K562 (cell line): ENCODE measurements at places on chromosomes 5 and 9.
A peak's percentile ranks its signal among the peaks of the same experiment; 100 is the strongest.

- no peak for DNase-seq
Measured at GRCh38 chr9:79176014-79176697, 395.6 kb upstream of the TLE4 start.

GRCh38 chr5:77869116-77869798 is 93.1 kb upstream of the TBCA start:
- no peak for DNase-seq

- DNase-seq, result no peak
Measured at GRCh38 chr5:163467682-163468081, 7.2 kb downstream of the HMMR start.

DNA sequence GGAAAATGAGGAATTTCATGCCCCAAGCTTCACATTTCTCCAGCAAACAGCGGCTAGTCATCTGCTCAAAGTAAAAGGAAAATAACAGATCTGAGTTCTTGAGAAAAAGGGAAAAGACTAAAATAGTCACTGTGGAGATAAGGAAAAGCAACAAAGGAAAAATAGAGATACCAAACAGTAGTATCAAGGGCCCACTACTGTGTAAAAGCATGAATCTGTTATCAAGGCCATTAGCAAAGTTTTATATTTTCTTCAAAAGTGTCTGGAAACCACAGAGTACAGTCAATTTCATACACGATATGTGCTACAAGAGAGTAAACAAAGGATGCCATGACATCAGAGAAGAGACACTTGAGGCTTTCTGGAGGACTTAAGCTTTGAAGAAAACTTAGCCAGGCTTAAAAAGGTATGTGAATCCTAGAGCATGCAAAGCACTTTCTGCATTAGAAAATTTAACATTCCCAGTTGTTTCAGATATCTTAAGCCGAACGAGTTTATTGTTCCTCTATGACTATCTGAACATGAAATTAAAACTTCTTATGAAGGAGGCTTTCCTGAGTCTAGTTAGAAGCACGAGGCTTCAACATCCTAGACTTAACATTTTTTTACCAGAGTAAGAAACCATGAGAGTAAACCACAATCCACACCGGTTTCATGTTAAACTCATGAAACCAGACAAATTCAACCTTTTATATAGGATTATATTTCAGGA is 1.2 kb downstream of the TTC33 start:
- DNase-seq, result peak; percentile 29

GRCh38 chr9:123761905-123762605 is 167.9 kb downstream of the DENND1A start:
- no peak for DNase-seq

DNA sequence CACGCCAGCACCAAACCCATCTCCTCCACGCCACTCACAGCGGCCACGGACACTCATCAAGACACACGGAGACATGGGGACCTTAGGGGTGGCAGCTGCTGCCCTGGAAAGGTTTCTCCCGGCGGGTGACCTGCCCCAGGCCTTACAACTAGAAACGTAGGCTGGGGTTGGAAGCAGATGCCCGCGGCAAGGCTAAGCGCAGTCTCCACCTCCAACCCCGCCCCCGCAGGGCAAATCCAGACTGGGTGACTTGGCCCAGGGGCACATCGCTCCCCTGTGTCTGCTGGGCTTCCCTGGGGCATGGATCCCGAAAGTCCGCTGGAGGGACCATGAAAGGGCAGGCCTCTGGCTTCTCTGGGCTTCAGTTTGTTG is 12.0 kb upstream of the ASS1 start:
- DNase-seq, result no peak

DNA sequence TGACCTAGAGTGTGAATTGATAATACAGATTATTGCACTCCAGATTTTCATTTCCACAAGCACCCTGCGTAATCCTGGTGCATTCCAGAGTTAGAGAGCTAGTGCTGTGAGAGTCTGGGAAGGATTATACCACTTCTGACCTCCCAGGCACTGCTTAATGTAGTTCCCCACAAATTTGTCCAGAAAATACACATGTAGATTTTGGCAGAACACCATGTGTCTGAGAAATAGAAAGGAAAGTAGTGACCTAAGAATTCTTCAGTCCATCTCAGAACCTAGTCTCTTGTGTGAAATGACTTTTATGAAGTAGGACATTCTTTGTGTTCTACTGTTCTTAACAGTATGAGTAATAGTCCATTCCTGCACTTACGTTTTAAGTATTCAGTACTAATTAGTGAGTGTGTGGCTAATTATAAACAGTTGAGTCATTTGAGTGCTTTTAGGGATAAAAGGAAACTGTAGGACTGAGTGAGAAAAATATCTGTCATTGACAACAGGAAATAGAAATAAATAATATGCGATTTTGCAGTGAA is 27.8 kb upstream of the PTPDC1 start:
- no peak for DNase-seq

DNA sequence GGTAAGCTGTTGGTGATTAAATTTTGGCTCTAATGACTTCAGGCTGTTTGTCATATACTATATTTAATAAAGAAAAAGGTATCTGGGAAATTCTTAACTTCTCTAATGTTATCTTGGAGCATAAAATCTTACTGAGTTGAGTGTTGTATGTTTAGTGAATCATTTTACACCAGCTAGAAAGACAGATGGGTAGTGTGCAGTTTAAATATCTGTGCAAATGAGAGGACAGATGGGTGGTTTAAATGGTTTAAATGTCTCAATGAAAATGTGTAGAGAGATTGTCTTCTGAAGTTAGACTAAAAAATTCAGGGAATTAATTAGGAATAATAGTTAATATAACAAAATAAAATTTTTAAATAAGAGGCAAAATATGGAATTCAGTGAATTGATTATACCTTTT is 114.5 kb downstream of the FER start:
- DNase-seq, result no peak

DNA sequence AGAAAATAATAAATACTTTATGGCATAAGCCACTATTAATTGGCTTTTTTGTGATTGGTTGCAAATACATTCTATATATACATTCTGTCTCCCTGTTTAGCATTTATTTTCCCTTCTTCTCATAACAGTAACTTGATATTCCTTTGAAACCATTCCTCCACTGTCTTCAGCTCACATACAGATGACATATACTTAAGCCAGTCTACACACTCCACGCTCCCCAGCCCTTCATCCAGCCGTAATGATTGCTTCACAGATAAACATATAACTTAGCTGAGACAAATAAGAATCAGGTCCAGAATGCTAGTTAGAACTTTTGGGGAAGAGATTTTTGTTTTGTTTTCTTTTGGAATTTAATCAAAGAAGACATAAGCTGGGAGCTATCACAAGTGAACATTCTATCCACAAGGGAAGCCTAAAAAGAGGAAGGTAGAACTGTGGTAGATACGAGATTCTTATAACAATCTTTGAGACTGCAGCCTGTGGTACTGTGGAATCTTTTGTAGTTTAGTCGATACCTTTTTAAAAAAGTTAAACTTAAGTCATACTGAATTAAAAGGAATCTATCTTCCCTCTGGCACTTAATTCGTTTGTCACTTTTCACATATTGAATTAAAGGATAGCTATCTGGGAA is 365.1 kb upstream of the PRR16 start:
- DNase-seq, result no peak

- DNase-seq, result no peak
Measured at GRCh38 chr5:141703133-141703561, 21.1 kb upstream of the ARAP3 start.

GRCh38 chr5:170355601-170356098 is 33.5 kb downstream of the KCNMB1 start:
- no peak for DNase-seq

DNA sequence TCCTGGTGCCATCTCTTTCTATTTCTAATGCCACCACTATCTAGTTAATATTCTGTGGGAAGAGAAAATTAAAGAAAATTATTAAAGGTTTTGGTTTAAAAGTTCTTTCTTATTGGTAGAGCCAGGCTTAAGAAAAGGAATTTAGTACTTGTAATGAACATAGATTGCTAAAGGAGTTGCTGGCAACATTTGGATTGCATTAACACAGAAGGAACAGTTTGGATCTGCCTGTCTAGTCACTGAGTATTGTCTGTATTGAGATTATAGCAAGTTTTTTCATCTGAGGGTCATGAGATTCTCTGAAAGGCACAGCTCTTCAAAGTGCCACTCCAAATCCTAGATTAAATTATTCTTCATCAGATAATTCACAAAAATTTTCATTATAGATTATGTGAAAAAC is 32.0 kb downstream of the FSD1L start:
- DNase-seq, result no peak

GRCh38 chr9:114284316-114285060 is 38.4 kb upstream of the ORM1 start:
- DNase-seq, result no peak

DNA sequence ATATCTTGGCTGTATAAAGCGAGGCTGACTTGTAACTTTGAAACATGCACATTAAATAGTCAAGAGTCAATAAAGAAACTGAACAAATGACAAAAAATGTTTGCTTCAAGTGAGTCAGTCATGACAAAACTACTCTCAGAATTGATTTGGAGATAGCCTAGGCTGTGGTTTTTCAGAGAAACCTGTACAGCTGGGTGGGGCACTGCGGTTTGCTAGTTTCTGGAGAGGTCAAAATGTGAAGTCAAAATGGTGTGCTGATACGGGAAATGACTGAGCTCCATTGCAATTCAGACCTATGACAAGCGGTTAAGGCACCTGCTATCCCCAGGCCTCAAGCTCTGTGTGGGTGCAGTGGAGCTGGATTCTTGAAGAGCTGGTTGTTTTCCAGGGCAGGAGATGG is 10.3 kb upstream of the CD180 start:
- DNase-seq, result peak; percentile 53

GRCh38 chr5:168055961-168056360 is 235.5 kb upstream of the WWC1 start:
- DNase-seq, result no peak

DNA sequence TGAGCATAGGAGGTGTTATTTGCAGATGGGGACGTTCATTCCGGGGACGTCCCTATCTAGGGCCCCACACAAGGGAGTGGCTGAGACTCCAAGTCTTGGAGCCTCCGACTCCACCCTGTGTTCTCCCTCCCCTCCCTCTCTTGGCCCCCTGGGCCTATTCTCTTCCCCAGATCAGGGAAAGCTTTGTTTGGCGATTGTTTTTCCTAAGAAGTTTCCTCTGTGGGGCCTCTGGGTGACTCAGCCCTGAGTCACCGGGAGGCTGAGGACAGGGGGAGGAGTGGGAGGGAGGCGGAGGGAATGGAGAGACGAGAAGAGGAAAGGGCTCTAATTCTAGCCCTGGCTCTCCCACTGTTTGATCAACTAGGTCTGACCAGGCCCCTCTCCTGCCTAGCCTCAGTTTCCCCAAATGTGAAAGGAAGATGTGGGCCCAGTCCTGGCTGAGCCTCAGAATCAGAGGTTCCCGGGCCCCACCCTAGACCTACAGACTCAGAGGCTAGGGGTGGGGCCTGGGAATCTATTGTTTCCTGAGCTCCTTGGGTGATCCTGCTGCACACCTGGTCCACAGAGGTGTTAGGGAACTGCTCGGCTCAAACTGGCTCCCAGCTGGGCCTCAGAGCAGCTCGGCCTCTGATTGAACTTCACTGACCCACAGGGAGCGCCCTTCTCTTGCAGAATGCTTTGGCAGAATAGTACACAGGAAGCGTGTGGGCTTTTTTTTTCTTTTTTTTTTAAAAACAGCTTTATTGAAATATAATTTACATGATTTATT is 19.2 kb downstream of the GSN start:
- peak; percentile 94 for DNase-seq

DNA sequence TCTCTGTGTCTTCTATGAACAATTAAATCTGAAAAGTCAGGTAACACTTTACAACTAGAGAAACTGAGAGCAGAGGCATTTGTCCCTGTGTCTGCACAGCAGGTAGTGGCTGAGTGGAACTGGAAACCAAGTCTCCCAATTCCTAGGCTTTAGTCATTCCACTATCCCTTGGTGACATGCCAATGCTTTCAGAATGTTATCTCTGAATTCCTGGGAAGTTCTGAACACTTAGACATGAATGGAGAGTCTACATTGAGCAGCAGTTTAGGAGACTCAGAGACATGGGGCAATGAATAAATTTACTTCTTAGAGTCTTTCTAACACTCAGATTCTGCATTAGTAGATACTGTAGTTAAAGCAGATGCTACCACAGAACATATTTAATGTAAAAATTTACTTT is 94.8 kb upstream of the APC start:
- no peak for DNase-seq

DNA sequence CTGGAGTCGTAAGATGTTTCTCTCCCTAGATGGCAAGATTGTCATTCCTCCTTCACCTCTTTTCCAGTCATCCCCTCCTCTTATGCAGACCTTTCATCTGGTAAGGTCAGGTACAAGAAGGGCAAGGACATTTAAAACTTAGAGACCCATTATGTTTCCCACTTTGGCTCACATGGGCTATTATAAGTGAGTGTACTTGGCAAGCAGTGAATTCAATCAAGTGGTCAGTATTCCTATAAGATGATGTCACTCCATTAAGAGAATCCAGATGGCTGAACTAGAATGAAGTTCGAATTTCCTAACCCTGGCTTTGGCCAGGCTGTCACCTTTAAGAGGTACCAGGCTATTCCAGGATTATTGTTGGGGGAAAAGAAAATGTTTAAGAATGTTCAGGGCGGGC is 32.2 kb downstream of the ZNF131 start:
- no peak for DNase-seq

DNA sequence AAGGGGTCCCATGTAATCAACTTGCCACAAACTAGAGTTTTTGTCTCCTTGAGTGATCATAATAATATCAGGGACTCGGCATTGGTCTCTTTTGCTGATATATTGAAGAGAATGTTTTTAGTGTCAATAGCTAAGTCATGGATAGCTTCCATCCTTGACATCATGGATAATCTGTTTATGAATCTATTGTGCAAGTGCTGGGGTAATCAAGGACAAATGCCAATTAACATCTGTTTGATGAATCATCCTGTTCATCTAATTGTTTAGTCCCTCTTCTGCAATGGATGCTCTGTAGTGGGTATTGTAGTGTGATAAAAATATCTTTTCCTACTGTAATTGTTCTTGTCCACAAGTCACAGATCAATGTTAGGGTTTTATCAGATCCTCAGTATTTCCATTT is 607.5 kb upstream of the SEMA6A start:
- no peak for DNase-seq

- no peak for DNase-seq
Measured at GRCh38 chr5:113083481-113083880, 106.9 kb downstream of the DCP2 start.

- DNase-seq, result no peak
Measured at GRCh38 chr5:74993743-74994142, 58.6 kb downstream of the GCNT4 start.

DNA sequence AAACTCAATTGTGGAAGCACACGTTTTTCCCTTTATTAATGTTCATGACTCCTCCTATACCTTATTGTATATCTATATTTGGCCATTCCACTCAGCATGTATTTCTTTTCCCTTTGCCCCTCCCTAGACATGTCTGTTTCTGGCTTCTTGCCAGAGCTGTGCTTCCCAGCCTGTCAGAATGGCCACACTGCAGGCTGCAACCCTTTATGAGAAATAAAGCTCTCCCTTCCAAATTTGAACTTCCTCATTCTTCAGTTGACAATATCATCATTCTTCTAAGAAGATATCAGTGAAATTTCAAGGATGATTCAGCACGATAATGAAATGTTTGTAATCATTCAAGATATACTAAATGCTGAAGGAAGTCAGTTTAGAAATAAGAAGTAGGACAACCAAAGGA is 107.6 kb upstream of the PRSS3 start:
- DNase-seq, result no peak
